ENCODE measurements at places on chromosomes 12 and 14.

GRCh38 chr12:55666508-55666907 is 29.8 kb downstream of the OR10P1 start:
- no peak for DNase-seq

GRCh38 chr12:96236221-96236822 is 42.1 kb downstream of the ELK3 start:
- no peak for DNase-seq

GRCh38 chr12:86435053-86435452 is 178.9 kb upstream of the MGAT4C start:
- DNase-seq, result peak; percentile 72

GRCh38 chr12:79926951-79927350 is 7.9 kb downstream of the PPP1R12A start:
- no peak for DNase-seq

GRCh38 chr14:46384611-46385010 is 267.0 kb downstream of the RPL10L start:
- no peak for DNase-seq

DNA sequence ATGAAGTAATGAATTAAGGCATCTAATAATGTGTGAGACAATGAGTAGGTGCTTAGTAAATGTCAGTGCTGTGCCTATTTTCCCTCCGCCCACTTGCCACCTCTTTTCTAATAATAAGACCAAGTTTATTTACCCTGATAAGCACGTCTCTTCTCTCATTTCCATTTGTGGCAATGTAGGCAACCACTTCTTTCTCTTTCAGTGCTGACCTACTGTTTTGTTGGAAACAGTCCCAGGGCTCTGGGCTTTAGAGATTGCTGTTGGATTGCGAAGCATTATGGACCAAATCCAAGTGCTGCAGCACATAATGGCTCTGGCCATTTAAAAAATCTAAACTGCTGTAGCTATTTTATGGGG is 141.3 kb upstream of the PLEKHG7 start:
- DNase-seq, result peak; percentile 31

DNA sequence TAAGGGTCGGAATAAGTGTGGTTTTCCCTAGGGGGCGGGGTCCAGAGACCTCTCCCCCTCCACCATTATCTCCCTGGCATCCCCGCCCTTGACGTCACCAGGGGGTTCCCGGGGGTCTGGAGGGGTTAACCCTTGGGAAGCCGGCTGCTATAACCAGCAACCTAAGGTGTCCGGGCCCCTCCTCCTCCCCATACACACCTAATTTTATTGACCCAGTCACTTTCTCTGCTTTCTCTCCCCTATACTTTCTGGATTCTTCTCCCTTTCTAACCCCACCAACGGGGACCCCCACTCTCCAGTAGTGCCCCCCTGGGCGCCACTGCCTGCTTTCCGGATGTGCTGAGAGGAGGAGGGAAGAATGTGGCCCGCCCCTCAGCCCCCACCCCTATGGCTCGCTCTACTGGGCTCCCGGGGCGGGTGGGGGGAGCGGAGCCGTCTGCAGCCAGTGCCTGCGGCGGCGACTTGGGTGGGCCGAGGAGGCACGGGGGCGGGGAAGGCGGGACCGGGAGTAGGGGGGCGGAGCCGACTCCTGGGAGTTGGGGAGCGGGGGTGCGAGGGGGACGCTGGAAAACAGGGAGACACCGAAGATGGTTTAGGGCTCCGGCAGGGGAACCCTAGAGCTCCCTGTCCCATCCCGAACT is 1.8 kb downstream of the GLI1 start:
- DNase-seq, result peak; percentile 52

DNA sequence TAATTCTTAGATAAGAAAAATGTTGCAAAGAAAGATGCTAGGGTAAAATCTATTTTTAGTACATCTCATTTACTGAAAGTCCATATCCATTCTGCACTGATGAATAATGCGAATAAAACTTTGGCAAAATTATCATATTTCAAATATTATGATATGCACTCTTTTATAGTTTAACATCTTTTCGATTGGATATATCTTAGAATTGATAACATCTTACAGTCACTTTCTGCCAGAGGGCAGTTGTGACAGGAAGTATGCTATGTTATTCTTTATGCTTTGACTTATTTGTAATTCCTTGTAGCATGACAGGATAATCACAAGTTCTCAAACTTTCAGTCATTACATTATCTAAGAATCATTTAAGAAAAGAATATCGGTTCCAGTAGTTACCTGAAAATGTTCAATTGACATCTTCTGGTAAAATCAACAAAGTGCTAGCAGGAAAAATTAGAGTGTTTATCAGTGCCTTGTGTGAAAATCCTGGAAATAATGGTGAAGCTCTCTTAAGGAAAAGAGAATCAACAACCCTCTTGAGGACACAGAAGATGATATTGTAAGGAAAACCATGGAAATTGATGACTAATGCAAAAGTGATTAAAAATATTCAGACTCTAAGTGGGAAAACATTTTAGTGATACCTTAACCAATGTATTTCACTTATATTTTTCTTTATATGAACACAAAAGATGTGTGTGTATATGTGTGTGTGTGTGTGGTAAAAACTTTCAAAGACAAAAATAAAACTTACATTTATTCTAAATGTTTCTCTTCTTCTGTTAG is 95.5 kb downstream of the SLC6A15 start:
- no peak for DNase-seq

DNA sequence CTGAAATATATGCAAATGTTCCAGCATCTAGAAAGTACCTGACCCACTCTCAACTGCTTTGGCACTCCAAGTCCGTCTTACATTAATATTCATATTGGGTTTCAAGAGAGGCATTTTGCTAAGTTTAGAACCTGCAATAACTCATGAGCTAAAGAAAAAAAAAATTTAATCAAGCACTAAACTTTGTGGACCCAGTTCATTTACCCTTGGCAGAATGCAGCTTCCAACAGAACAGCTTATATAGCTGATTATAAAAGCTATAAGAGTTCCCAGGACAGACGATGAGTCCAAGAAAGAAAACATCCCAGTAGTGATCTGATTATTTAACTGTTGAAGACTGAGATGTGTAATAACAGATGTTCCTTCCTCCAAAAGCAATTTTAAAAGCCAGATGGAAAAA is 592.0 kb downstream of the KCNH5 start:
- no peak for DNase-seq

DNA sequence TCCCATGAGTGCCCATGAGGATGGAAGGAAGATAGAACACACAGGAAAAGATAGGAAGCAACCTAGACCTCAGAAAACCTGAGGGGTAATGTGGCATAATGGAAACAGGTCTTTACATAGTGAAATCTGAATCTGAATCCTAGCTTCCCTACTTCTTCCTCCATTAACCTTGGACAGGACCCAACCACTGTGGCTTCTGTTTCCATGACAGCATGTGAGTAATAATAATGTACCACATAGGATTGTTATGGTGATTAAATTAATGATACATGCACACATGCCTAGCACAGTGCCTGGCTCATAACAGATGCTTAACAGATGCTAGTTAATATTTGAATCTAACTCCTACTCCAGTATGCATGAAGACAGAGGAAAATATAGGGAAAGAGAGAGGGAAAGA is 11.2 kb downstream of the TTC9 start:
- no peak for DNase-seq

DNA sequence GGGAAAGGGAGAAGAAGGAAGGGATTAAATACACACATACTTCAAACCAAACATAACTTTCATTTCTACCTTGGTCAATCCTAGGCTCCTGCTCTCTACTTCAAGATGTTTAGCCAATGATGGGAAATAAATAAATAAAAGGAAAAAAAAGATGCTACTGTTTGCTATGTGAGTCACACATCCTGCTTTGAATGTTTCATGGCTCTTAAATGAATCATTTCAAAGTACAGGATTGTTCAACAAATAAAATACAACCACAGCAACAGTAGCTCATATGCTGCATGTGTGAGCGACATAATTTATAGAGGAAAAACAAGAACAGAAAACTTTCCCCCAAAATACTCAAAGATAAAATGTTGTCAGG is 54.3 kb upstream of the NPFF start:
- DNase-seq, result no peak

DNA sequence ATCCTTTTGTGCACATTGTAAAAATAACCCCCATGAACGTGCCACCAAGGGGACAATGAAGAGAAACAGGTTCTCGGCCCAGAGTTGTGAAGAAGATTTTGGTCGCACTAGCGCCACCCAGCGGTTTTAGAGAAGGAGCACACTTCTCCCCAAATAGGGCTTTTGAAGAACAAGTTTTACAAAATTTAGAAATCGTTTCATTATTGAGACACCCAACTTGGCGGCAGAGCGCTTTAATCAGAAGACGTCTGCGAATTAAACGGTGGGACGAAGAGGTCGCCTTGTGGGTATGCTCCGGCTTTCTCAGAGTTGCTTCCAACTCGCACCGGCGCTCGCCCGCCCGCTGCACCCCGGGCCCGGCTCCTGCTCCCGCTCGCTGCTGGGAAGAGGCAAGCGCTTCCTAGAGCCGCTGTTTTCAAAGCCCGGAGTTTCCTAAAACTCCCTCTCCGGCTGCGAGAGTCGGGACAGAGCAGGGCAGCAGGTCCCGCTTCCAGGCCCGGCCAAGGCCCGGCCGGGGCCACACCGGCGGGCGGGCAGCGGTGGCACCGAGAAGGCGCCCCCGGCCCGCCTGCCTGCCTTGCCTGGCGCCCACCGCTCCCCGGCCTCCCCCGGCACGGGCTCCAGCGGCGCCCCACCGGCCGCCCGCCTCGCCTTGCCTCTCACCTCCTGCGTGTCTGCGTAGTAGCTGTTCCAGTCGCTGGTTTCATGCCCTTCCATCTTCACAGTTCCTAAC is 645 bp downstream of the FOXA1 start:
- DNase-seq, result peak; percentile 77

DNA sequence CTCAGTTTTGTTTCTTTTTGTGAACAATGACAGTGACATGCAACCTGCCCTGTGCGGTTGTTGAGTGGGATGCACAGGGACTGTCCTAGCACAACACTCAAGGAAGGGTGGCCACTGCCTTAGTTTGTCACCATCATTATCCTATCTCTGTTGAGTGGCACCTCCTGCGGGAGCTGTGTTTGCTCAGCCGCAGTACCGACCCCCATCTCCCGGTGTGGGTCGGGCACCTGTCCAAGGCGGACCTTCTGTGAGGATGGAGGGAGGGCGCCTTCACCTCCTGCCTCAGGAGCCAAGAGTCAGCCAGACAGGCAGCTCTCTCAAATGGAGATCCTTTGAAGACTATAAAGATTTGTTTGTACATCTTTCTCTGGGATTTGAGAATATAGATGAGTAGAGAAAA is 142.1 kb downstream of the TSPAN9 start:
- DNase-seq, result no peak

Measured in OCI-M1 (cell line).